ENCODE measurements at places on chromosomes 2 and 18.

DNA sequence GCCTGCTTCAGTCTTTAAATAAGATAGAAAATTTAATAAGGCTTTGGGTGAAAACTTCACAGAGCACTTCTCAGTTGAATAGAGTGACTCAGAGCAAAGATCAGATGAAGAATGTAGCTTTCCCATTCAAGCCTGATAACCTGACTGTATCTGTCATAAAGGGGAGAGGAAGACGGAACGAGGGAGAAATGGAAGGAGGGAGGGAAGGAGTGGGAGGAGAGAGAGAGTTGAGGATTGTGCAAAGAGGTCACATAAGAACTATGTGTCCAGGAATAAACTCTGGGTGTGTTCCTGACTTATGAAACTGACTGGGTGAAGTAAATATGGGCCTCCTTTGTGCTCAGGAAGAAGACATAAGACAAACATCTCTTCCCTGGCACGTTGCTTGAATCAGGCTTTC, 385.5 kb downstream of the LPIN1 start:
- DNase-seq, result no peak

- DNase-seq, result no peak
These were observed 42.1 kb downstream of the ST6GAL2 start for GRCh38 chr2:106843910-106844250.

GRCh38 chr18:25726298-25726697, 364.1 kb downstream of the SS18 start:
- no peak for DNase-seq

GRCh38 chr2:216030216-216030615, 16.9 kb upstream of the MREG start:
- no peak for DNase-seq

DNA sequence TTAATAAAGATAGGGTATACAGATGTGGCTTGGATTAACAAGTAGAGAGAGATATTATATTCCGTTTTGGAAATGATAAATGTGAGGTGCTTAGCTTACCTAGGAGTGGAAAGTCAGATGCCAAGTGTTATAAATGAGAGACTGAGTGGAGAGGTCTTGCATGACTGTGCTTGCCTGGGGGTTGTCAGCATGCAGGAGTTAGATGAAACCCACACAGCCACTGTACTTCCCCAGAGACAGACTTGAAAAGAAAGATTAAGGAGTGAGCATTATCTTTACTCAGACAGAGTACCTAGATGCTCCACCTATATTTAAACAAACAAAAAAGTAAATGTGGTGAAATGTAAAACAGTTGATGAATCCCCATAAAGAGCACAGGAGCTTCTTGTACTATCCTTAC, 482.7 kb downstream of the RIT2 start:
- DNase-seq, result no peak

DNA sequence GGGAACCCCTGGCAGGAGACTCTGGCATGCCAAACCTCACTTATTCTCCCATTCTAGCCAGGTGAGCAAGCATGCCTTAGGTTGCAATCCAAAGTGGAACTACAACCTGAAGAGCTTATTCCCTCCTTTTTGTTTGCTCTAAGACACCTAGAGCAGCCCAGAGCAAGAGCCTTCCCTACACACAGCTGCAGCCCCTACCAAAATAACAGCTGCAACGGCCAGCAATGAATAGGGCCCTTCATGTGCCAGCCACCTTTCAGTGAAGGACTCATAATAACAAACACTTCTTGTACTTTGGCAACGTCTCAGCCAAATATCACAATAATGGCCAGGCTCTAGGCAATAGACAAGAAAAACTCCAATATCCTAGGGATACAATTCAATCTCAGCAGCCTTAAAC, 178.7 kb downstream of the ALK start:
- DNase-seq, result no peak

GRCh38 chr2:146982393-146982846, 862.4 kb upstream of the ACVR2A start:
- DNase-seq, result no peak

DNA sequence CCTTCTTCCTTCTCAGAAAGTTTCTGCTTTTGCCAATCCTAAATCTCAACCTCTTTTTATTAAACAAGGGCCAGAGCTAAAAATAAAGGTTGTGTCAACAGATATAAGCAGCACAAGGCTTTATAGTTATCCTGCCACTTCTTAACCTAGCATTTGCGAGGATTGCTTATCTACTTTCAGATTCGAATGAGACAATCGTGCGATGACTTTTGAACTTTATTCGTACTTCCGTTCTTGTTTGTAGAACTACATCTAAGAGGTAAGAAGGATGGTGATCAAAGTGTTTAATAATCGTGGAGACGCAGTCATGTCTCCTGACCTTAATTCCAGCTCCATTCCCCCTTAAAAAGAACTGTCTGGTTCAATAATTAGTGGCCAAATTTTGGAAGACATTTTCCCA, 578.6 kb downstream of the PIK3C3 start:
- DNase-seq, result no peak

DNA sequence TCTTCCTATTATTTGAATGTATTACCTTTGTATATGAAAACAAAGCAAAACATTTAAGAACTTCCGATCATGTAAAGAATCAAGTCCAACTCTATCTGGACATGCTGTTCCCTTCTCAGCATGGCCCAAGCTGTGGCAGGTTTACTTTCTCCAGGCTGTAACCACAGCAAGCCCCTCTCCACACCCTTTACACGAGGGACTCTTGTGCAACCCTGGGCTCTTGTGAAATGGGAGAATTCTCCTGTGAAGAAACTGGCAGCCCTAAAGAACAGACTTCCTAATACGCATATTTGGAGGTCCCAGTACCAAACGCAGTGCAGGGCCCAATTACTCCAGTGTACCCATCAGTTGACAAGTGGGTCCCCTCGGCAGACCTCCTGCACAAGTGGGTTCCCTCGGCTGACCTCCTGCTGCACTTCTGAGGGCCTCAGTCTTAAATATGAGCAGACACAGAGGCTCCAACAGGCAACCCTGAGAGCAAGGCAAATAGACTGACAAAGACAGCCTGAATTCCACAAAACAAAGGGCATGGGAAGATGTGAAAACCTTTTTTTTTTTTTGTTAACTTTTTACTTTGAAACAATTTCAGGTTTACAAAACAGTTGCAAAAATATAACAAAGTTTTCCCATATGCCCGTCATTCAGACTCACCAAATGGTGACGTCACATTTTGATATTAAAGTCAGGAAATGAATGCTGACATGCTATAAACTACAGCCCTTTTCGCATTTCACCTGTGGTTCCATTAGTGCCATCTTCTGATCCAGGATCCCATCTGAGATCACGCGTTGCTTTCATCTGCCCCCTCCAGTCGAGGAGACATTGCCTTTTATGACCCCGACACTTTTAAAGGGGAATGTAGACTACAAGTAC, 78.2 kb downstream of the FBXO15 start:
- DNase-seq, result no peak

DNA sequence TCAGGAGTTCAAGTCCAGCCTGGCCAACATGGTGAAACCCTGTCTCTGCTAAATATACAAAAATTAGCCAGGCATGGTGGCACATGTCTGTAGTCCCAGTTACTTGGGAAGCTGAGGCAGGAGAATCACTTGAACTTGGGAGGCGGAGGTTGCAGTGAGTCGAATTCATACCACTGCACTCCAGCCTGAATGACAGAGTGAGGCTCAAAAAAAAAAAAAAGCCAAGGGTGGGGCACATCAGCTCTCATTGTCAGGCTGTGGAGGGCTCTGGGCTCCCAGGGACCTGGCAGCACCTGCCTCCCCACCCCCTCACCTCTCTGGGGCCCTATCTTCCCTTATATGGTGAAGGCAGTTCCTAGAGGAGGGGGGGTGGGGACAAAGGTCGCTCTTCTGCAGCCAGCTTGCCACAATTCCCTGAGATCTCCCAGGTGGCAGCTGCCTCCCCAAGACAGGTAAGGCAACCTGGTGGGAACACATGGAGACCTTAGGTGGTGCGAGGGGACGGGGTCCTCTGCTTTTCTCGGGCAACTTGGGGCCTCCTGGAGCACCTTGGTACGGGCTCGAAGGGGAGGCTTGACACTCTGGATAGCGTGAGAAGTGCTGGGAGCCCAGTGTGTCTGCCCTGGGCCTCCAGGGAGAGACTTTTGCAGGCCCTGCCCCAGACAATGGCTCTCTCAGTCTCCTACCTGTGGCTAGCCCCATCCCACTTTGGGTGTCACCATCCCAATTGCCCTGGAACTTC, at the start of gene VIL1:
Gene VIL1 (plus strand): TSS at position 407 of the 742 bp plus-strand sequence. CDS start 4,656 bp downstream, outside the sequence.
- DNase-seq, result no peak

GRCh38 chr2:55175254-55176093, 56.6 kb downstream of the CLHC1 start:
- DNase-seq, result no peak

DNA sequence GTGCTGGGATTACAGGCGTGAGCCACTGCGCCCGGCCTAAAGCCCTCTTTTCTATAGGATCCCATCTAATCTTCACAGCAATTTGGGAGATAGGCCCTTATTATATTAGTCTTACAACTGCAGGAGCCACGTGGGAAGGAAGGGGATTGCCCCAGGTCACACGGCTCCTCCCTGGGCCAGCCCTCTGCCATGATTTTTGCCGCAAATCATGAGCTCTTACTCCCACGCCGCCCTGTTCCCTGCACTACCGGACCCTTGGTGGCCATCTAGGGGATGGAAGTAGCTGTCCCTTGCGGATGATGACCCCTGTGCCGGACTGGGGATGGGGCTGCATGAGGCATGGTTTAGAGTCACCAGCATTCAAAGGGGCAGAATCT, 28.4 kb upstream of the PTMA start:
- no peak for DNase-seq

- DNase-seq, result no peak
These were observed 32.7 kb downstream of the RAB27B start for GRCh38 chr18:54860941-54861340.

- no peak for DNase-seq
These were observed 14.7 kb upstream of the MRPL33 start for GRCh38 chr2:27756544-27757498.

- DNase-seq, result no peak
These were observed 48.6 kb upstream of the RAPH1 start for GRCh38 chr2:203583701-203584100.

- no peak for DNase-seq
These were observed 129.5 kb upstream of the CAVIN2 start for GRCh38 chr2:191976436-191976835.

GRCh38 chr2:239482778-239483712, 82.2 kb upstream of the HDAC4 start:
- DNase-seq, result no peak

GRCh38 chr2:181937473-181937872, 45.9 kb downstream of the ITPRID2 start:
- no peak for DNase-seq

Data from cortex of kidney (tissue), 1 donor.